Diencephalon (tissue), 1 donor: ENCODE measurements at places on chromosomes 7 and 10. TPM values are rescaled to one million over a fixed set of nuclear protein-coding genes. Genes with fewer than 3 reads are reported as not detected.

The PILRB gene
- total RNA-seq = 14.5 TPM

The NKX2-3 gene
- total RNA-seq = not detected

The IL2RA gene
- total RNA-seq = not detected

The PRLHR gene
- total RNA-seq = 1.2 TPM

The DNAH11 gene
- total RNA-seq = 8.3 TPM

The ZNF727 gene
- total RNA-seq = 1.6 TPM

The ACBD7 gene
- 54.2 TPM for total RNA-seq

The CALCR gene
- 5.1 TPM for total RNA-seq

The PRR15 gene
- not detected for total RNA-seq

The RAPGEF5 gene
- total RNA-seq = 62.7 TPM

The SPDYE16 gene
- 0.23 TPM for total RNA-seq

The SEMA3D gene
- 10.1 TPM for total RNA-seq

The CNNM1 gene
- 6.5 TPM for total RNA-seq

The CLCN1 gene
- total RNA-seq = not detected

The PILRA gene
- total RNA-seq = 1.2 TPM

The VGF gene
- total RNA-seq = 33.2 TPM

The FBXO24 gene
- total RNA-seq = not detected

The ASZ1 gene
- not detected for total RNA-seq

The DYDC2 gene
- 9.9 TPM for total RNA-seq

The HOXA4 gene
- not detected for total RNA-seq

The AMZ1 gene
- total RNA-seq = 4.4 TPM

The HABP2 gene
- total RNA-seq = 0.23 TPM

The NT5C3A gene
- total RNA-seq = 62.5 TPM

The SORCS1 gene
- 30.2 TPM for total RNA-seq

The LRRTM3 gene
- total RNA-seq = 35.5 TPM

The NUTM2E gene
- 0.46 TPM for total RNA-seq

The CYP3A7 gene
- total RNA-seq = not detected

The PNLIPRP3 gene
- total RNA-seq = not detected
